ENCODE measurements at places on chromosomes 7 and 10.
A peak's percentile ranks its signal among the peaks of the same experiment; 100 is the strongest.

DNA sequence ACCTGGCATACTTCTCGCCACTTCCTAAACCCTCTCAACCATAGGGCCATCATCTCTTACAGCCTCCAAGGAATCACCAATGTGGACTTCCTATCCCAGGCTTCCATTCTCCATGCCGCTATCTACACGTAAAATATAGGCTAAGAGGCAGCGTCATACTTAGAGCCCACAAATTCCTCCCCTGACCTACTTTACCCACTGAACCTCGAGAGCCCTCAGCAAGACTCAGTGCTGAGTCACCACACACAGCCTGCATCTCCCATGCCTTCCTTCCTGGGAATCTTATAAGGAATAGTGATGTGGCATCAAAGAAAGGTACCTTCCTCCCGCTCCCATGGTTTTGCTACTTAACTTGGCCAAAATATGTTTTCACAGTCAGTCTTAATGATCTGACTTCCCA lies 435.6 kb upstream of the NFE2L3 start:
- no peak overlapping the region for H3K27ac ChIP-seq
- H3K4me1 ChIP-seq: peaks cover 7% of the 10 kb centered on the region
- H3K4me3 ChIP-seq: no peak overlapping the region

DNA sequence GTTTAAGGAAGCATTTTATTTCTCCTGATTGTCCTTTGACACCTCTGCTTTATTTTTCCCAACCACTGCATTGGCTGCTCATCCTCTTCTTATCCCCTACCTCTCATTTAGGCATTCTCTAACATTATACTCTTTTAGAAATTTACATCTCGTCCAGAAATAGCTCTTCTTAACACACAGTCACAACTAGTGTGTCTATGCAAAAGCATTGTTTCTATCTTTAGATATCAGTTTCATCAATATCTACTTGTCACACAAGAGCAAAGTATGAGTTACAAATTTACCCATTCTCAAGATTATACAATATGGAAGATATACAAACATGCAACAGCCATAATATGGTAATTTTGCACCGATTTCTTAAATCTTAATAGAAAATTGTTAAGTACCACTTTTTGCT lies 35.7 kb upstream of the MDFIC start:
- H3K4me1 ChIP-seq: no peaks in the 10 kb centered on the region
- no peak overlapping the region for H3K27ac ChIP-seq
- H3K27me3 ChIP-seq: no peaks in the 10 kb centered on the region
- no peak for DNase-seq
- no peak overlapping the region for H3K4me3 ChIP-seq
- no peaks in the 10 kb centered on the region for H3K36me3 ChIP-seq

GRCh38 chr10:61877887-61878739 lies 23.4 kb upstream of the ARID5B start:
- peaks cover 9% of the 10 kb centered on the region for H3K4me1 ChIP-seq
- no peak overlapping the region for H3K4me3 ChIP-seq
- H3K36me3 ChIP-seq: no peaks in the 10 kb centered on the region
- H3K27ac ChIP-seq: no peak overlapping the region
- H3K27me3 ChIP-seq: no peaks in the 10 kb centered on the region
- DNase-seq: peak; percentile 50

DNA sequence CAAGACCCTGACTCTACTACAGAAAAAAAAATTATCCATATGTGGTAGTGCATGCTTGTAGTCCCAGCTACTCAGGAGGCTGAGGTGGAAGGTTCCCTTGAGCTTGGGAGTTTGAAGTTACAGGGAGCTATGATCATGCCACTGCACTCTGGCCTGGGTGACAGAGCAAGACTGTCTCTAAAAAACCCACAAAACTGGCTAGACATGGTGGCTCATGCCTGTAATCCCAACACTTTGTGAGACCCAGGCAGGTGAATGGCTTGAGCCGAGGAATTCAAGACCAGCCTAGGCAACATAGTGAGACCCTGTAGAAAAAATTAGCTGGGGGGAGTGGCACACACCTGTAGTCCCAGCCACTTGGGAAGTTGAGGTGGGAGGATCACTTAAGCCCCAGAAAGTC lies 32.9 kb upstream of the CHST3 start:
- DNase-seq: no peak
- no peak overlapping the region for H3K4me3 ChIP-seq
- H3K27me3 ChIP-seq: no peaks in the 10 kb centered on the region
- H3K4me1 ChIP-seq: no peaks in the 10 kb centered on the region
- no peak overlapping the region for H3K27ac ChIP-seq
- no peaks in the 10 kb centered on the region for H3K36me3 ChIP-seq

- H3K4me1 ChIP-seq: no peaks in the 10 kb centered on the region
- no peak for DNase-seq
- H3K4me3 ChIP-seq: no peak overlapping the region
- H3K27me3 ChIP-seq: no peaks in the 10 kb centered on the region
Measured at GRCh38 chr7:142568435-142569097, 180.7 kb upstream of the PRSS1 start.

GRCh38 chr10:90171014-90171722 lies 469.8 kb downstream of the KIF20B start:
- no peaks in the 10 kb centered on the region for H3K36me3 ChIP-seq
- H3K4me1 ChIP-seq: no peaks in the 10 kb centered on the region
- DNase-seq: no peak

DNA sequence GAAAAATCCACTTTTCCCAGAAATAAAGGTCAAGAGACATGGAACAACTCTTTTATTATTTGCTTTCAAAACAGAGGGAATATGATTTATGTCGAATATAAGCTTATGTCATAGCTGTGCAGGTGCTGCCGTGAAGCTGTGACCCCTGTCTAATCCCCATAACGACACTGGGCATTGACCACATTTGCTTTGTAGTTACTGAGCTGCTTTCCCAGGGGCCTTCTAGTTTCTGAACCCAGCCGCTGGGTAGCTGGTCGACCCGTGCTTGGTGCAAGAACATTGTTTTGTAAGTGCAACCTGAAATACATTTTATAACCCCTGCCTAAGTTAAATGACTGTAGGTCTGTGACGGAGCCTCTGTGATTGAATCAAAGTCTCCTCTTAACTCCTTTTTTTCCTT lies 144.9 kb upstream of the HDAC9 start:
- no peaks in the 10 kb centered on the region for H3K4me1 ChIP-seq
- H3K36me3 ChIP-seq: no peaks in the 10 kb centered on the region
- peak; percentile 20 for DNase-seq
- H3K4me3 ChIP-seq: no peak overlapping the region
- H3K27ac ChIP-seq: no peak overlapping the region

DNA sequence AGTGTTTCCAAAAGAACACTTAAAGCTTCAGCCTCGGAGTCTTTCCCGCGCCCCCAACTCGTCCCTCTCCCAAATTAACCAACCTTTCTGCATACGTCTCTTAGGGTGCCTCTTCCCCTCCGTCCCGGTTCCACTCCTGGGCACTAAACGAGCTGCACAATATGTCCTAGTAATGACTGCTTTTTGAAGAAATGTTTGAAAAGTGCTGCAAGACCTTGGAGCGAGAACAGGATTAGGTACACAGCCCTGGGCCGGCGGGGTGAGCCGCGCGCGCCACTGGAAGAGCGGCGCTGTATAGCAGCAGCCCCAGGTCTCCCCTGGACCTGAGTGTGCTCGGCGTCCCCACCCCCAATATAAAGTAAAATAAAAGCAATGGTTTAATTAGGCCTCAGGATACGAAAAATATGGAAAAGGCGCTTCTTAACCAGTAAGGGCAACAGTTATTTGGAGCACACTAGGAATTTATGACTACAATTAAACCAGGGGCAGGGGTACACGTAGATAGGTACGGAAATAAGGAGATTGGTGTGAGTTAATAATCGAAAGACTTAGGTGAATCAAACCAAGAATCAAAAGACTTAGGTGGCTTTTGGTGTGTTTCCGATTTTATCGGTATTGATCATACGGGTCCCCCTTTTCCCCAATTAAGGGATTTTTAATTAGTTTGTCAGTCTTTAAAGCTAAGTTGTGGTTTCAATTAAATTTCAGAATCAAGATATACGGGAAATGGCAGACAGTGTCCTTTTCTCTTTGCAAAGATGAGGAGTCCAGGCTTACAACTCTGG lies 1.9 kb downstream of the TET1 start:
- peaks cover 28% of the 10 kb centered on the region for H3K4me1 ChIP-seq
- H3K4me3 ChIP-seq: peak overlapping the region; percentile 89
- no peak overlapping the region for H3K27ac ChIP-seq
- no peaks in the 10 kb centered on the region for H3K27me3 ChIP-seq

- H3K4me3 ChIP-seq: no peak overlapping the region
- H3K27ac ChIP-seq: no peak overlapping the region
- H3K36me3 ChIP-seq: no peaks in the 10 kb centered on the region
- H3K4me1 ChIP-seq: no peaks in the 10 kb centered on the region
Measured at GRCh38 chr7:94055963-94056362, 51.8 kb upstream of the BET1 start.

DNA sequence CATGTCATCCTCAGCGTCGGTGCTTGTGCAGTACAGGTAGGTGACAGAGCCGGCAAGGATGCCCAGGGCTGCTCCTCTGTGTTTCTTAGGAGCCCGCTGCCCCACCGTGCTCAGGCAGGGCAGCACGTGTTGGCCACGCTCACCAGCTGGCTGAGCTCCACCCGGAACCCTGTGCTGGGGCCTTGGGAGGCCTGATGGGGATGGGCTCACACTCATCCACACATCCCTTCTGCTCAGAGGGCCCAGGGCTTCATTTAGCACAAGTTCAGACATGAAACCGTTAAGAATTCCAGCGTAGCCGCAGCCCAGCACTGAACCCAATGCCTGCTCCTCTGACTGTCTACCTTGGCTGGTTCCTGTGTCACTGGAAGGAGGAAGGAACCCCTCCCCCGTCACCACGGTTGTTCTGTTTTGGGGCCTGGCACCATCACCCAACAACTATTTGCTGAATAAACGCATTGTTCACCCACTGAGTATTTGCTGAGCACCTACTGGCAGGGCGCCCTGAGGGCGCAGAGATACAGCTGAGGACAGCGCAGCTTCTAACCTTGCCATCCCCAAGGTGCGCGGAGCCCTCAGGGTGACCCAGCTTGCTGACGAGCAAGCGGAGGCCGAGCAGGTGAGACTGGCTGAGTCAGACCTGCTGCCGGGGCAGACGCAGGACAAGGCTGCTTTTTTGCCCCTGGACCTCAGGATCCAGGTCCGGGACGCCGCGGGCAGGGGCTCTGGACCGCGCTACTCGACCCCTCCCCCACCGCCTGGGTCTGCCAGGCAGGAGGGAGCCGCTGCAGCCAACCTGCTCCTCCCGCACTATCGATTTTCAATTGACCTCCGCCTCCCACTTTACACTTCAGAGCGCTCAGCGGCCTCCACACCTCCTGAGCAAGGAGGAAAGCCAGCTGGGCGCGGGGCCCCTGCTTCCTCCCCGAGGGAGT lies 50.6 kb upstream of the RET start:
- no peak overlapping the region for H3K27ac ChIP-seq
- DNase-seq: peak; percentile 54
- no peaks in the 10 kb centered on the region for H3K36me3 ChIP-seq

GRCh38 chr10:12975906-12976305 lies 25.6 kb downstream of the CCDC3 start:
- DNase-seq: no peak
- no peak overlapping the region for H3K4me3 ChIP-seq
- H3K27me3 ChIP-seq: no peaks in the 10 kb centered on the region
- H3K4me1 ChIP-seq: no peaks in the 10 kb centered on the region
- no peak overlapping the region for H3K27ac ChIP-seq

- DNase-seq: no peak
- H3K27me3 ChIP-seq: peaks cover 23% of the 10 kb centered on the region
- H3K27ac ChIP-seq: no peak overlapping the region
- H3K4me1 ChIP-seq: no peaks in the 10 kb centered on the region
Measured at GRCh38 chr7:4661871-4662270, 20.2 kb upstream of the FOXK1 start.

DNA sequence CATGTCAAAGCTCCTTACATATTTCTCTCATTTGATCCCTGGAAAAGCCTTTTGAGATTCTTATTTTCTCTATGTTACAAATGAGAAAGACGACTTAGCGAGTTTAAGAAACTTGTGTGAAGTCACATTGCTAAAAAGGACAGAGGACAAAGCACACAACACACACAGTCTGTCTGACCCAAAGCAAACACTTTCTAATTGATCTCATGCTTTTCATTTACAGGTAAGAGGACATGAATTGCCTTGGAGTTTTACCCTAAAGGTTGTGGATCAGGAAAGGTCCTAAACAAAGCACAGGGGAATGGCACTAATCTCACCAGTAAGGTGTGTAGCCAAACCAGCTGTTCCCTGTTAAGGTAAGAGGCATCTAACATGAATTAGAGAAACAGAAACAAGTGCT lies 18.7 kb downstream of the SLC35G1 start:
- H3K4me1 ChIP-seq: no peaks in the 10 kb centered on the region
- no peak overlapping the region for H3K27ac ChIP-seq
- H3K27me3 ChIP-seq: no peaks in the 10 kb centered on the region

- no peaks in the 10 kb centered on the region for H3K4me1 ChIP-seq
- no peak for DNase-seq
- H3K36me3 ChIP-seq: no peaks in the 10 kb centered on the region
Measured at GRCh38 chr10:129259128-129259815, 207.8 kb upstream of the MGMT start.

DNA sequence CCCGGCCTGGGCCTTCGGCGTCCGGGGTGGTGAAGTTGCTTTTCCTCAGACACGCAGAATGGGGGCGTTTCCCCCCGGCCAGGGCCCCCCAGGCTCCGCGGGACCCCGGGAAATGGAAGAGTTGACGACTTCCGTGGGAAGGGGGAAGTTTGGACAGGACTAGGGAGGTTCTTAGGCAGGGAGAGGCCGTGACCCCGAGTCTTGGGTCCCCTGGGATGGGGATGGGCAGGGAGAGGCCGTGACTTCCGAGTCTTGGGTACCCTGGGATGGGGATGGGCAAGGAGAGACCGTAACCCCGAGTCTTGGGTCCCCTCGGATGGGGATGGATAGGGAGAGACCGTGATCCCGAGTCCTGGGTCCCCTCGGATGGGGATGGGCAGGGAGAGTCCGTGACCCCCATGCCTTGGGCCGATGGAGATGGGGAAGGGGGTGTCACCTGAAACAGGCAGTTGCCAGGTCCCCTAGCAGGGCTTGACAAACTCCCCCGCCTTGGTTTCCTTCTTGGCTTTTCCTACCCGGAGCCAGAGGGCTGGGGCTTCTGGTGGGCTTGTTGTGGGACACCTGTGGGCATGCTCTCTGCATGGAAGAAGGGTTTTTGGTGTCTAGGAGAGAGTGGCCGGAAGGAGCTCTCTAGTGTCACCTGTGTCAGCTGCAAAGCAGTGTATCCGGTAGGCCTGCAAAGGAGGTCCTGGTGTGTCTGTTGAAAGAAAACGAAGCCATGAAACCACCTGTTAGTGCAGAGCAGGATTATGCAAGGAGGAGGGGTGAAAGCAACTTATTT lies 1.1 kb downstream of the TRRAP start:
- no peak overlapping the region for H3K27ac ChIP-seq
- peaks cover 4% of the 10 kb centered on the region for H3K27me3 ChIP-seq
- DNase-seq: peak; percentile 48
- peaks cover 5% of the 10 kb centered on the region for H3K36me3 ChIP-seq

DNA sequence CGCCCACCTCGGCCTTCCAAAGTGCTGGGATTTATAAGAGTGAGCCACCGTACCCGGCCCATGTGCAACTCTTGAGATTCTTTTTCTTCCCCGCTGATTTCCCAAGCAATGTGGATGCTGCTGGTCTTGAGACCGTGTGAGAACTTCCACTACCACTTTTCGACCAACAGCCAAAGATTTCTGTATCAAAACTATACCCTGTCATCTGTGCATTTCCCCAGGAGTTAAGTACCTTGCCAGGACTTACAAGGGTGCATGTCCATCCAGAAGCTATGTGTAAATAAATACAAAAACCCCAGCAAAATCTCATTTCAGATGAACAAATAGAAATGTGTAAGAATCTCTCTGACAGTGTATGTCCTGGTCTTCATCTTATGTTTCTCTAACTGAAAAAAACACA lies 9.9 kb upstream of the GALNT11 start:
- DNase-seq: no peak
- no peaks in the 10 kb centered on the region for H3K4me1 ChIP-seq
- H3K27ac ChIP-seq: no peak overlapping the region
- no peak overlapping the region for H3K4me3 ChIP-seq
- no peaks in the 10 kb centered on the region for H3K27me3 ChIP-seq
- H3K36me3 ChIP-seq: no peaks in the 10 kb centered on the region

All from neural progenitor cell (in vitro differentiated cells).